AG08396 (cell line): ENCODE measurements at places on chromosomes 5 and 9.

GRCh38 chr9:115551396-115551795, 433.4 kb upstream of the TNC start:
- DNase-seq = no peak

- no peak for DNase-seq
Observed at GRCh38 chr5:178564811-178565550, 25.2 kb downstream of the COL23A1 start.

DNA sequence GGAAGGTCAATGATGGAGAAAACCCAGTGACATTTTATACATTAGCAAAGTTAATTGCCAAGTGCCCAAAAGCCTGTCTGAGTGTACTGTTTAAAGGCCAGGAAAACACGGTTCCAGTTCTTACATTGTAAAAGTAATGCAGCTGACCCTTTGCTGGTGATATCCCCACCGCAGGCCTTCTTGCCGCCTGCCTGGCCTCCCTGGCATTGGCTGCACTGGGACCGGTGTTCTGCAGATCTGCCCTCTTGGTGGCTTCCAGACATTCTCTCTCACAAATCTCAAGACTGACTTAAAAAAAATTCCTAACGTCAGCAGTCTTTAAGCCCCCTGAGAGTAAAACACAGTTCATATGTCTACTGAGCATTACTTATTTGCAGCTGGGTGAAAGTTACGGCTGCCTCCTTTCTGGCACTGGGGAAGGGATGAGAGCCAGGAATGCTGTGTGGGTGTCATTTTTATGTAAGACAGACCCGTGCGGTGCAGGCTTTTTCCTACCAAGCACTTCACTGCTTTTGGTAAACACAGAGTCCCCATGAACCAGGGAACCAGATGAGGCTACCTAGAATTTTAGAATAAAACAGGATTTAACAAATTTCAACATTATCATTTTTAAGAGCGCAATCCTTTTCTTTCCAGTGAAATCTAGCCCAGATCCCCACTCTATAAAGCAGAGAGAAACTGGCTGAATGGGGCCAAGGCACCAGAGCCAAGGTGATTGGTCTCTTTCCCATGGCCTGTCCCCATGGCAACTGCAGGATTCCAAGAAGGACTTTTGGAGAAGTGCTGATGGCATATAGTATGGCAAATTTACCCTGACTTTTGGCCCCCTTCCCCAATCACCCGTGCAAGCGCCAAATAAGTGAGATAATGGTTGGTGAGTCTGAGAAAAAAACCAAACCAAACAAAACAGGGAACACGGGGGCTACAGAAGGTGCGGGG, 80.8 kb downstream of the LMNB1 start:
- DNase-seq = no peak

GRCh38 chr5:100731768-100732167, 171.3 kb downstream of the ST8SIA4 start:
- DNase-seq = no peak

DNA sequence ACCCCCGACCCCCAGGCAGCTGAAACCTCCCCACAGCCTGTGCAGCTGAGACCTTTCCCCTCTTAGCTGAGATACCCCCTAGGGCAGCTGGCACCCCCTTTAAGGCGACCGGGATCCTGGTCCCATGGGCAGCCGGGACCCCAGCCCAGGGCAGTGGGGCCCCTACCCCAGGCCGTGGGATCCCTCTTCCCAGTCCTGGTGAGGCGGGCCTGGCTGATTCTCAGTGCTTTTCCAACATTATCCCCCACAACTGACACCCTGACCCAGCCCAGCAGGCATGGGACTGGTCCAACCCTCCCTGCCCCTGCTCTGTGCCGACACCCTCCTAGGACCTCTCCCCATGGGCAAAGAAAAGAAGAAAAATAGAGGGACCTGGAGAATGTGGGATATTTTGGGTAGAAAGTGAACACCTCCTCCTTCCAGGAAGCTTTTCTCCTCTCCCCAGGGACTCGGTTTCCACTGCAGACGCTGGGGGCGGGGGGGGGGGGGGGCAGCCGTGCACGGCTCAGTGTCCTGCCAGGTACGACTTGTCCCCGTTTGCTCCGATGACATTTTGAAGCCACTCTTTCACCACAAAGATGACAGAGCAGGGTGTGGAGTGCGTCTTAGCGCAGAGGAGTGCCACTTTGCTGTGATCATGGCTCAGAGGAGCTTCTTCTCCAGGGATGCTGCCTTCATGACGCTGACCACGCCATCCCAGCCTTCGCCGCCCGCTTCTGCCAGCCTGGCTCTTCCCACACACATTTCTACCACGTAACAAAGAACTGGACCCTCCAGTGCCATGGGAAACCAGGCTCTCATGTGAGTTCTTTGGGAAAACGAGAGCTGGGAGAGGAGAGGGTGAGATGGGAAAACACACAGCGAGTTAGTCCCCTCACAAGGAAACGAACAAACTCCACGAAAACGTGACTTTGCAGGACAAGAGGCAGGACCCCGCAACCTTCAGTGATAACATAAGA, 47.5 kb downstream of the MRPL36 start:
- DNase-seq = no peak

- DNase-seq = peak; percentile 12
Observed at GRCh38 chr9:82202808-82203207, 214.2 kb downstream of the SPATA31D1 start.

GRCh38 chr9:20512636-20513035, 109.7 kb downstream of the MLLT3 start:
- DNase-seq = no peak

- DNase-seq = no peak
Observed at GRCh38 chr5:133428072-133428660, 184.2 kb downstream of the FSTL4 start.

- no peak for DNase-seq
Observed at GRCh38 chr5:31847354-31847753, 208.4 kb downstream of the PDZD2 start.

DNA sequence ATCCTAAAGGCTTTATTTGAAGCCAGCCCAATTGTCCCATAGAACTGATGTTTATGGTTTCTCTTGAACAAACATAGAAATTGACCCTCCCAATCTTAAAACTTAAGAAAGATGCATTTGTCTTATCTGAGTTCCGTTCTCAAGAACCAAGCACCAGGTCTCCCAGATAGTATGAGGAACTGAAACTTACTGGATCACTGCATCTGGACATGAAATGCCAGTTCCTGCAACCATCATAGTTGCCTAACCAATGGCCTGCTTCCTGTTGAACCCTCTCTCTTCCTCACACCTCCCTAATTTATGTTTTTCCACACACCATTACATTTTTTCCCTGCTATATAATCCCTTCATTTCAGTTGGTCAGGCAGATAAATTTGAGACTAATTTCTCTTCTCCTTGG, 478.9 kb downstream of the HTR1A start:
- no peak for DNase-seq

- no peak for DNase-seq
Observed at GRCh38 chr9:5684101-5684500, 55.2 kb downstream of the RIC1 start.

DNA sequence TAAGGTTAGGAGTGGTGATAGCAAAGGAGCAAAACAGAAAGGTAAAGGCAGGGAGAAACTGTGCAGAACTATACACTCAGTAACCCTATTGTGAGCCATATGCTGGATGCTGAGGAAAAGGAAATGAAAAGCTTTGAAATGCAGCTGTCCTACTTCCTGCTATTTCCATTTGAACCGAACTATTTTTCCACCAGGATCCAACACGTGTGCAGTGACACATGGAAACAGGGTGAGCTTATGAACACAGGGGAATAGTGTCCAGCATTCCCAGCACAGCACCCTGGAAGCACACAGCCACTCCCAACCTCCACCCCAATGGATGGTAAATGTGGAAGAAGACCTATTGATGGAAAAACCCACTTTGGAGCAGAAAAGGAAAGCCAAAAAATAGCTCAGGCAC, 69.0 kb upstream of the SLC12A2 start:
- no peak for DNase-seq

DNA sequence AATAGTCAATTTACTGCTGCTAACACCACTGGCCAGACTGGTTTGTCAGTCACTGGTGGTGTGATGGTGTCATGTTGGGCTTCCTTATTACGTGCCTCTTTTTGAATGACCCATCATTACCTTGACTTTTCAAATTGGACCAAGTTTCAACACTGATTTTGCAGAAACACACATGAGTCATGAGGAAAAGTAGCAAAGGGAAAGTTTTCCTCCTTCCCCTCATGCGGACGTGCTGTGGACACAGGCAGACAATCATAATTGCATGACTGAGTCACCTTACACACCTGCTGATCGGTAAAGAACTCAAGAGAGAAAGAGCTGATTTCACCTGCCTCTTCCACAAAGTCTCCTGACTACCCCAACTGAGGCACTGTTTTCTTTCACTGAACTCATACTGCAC, 324.5 kb downstream of the ARRDC3 start:
- DNase-seq = no peak

GRCh38 chr9:87063871-87064270, 116.6 kb upstream of the GAS1 start:
- no peak for DNase-seq

- DNase-seq = peak; percentile 30
Observed at GRCh38 chr9:132412089-132412488, 2.1 kb downstream of the CFAP77 start.
